ENCODE measurements at places on chromosomes 11 and 22. TPM values are rescaled to one million over a fixed set of nuclear protein-coding genes. Genes with fewer than 3 reads are reported as not detected.

- no peak overlapping the region for H3K27ac ChIP-seq
- DNase-seq = no peak
- H3K4me3 ChIP-seq = no peak overlapping the region
- H3K27me3 ChIP-seq = peaks cover 4% of the 10 kb centered on the region
- no peaks in the 10 kb centered on the region for H3K36me3 ChIP-seq
These were observed 18.2 kb upstream of the TXNRD2 start for GRCh38 chr22:19959587-19960490.

DNA sequence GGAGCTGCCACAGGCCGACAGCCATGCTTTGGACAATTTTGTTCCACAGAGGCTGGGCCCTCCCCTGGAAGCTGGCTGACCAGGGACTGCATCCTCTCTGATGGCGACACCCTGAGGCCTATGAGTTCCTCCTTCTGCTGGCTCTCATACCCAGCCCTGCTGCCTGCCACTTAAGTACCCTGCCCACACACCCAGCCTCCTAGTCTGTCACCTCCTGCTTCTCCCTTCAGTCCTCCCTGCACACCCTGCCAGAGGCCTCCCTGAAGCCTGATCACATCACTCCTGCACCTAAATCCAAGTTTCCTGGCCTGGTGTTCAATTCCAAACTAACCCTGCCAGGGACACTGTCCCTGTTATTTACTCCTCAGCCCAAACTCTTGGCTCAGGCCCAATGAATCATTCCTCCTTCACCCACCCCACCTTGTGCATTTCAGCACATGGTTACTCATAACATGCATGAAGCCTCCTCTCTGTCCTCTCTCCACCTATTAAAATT is 136.7 kb upstream of the NECTIN1 start:
- H3K4me1 ChIP-seq = no peaks in the 10 kb centered on the region
- no peaks in the 10 kb centered on the region for H3K36me3 ChIP-seq
- H3K27me3 ChIP-seq = peaks cover 12% of the 10 kb centered on the region
- no peak overlapping the region for H3K4me3 ChIP-seq
- DNase-seq = no peak

DNA sequence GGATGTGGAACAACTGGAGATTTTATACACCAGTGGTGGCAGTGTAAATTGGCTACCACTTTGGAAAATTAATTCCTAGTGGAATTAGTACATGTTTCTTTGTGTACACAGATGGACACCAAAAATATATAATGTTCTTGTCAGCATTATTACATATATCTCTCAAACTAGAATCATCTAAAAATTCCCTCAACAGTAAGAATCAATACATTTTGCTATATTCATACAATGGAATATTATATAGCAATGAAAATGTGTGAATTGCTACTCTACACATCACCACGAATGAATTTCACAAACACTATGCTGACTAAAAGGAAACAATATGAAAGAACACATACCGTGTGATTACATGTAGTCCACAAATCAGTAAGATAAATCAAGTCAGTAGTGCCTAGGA is 33.9 kb downstream of the CCDC90B start:
- DNase-seq = no peak
- no peaks in the 10 kb centered on the region for H3K27me3 ChIP-seq
- peaks cover 3% of the 10 kb centered on the region for H3K36me3 ChIP-seq
- H3K4me3 ChIP-seq = no peak overlapping the region
- H3K4me1 ChIP-seq = no peaks in the 10 kb centered on the region
- no peak overlapping the region for H3K27ac ChIP-seq

DNA sequence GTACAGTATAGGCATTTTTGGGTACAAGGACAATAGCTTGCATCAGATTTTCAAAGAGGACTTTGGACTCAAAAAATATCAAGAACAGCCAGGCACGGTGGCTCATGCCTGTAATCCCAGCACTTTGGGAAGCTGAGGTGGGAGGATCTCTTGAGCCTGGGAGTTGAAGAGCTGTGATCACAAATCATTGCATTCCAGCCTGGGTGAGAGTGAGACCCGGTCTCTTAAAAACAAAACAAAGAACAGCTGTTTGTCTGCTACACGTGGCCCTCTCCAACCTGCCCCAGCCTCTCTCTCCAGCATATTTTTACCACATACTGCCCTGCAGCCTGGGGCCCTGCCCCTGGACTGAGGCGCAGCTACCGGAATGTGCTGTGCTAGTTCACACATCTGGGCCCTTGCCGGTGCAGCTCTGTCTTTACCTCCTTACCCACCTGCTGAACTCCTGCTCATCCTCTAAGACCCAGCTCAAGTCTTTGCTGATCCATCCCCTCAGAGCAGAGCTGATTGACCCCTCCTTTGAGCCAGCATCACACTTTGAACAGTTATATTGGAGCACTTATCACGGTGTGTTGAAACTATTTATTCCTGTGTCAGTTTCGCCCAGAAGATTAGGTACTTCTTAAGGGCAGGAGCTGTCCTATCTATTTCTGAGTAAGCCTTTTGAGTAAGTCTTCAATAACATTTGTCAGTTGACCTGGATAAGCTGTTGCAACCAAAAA is 29.4 kb downstream of the GRIK4 start:
- peaks cover 7% of the 10 kb centered on the region for H3K4me1 ChIP-seq
- H3K27ac ChIP-seq = no peak overlapping the region
- peaks cover 6% of the 10 kb centered on the region for H3K27me3 ChIP-seq

DNA sequence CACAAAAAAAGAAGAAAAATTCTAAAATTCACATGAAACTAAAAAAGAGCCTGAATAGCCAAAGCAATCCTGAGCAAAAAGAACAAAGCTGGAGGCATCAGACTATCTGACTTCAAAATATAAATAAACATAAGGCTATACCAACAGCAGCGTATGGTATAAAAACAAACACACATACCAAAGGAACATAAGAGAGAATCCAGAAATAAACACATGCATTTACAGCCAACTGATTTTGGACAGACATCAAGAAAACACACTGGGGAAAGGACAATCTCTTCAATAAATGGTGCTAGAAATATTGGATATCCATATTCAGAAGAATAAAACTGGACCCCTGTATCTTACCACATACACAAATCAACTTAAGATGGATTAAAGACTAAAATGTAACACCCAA is 2.8 kb upstream of the MTMR2 start:
- no peak overlapping the region for H3K4me3 ChIP-seq
- peaks cover 13% of the 10 kb centered on the region for H3K36me3 ChIP-seq
- peaks cover 6% of the 10 kb centered on the region for H3K27me3 ChIP-seq
- H3K4me1 ChIP-seq = peaks cover 23% of the 10 kb centered on the region
- H3K27ac ChIP-seq = no peak overlapping the region
- DNase-seq = no peak

SAA1 gene
- not detected for total RNA-seq

SCGB1C1 gene
- total RNA-seq = not detected

DAGLA gene
- total RNA-seq = 3.2 TPM

Data from endothelial cell (in vitro differentiated cells).